ENCODE measurements at places on chromosomes 4 and X.

GRCh38 chrX:52819788-52820187 lies 8.7 kb downstream of the XAGE5 start:
- no peak for DNase-seq

DNA sequence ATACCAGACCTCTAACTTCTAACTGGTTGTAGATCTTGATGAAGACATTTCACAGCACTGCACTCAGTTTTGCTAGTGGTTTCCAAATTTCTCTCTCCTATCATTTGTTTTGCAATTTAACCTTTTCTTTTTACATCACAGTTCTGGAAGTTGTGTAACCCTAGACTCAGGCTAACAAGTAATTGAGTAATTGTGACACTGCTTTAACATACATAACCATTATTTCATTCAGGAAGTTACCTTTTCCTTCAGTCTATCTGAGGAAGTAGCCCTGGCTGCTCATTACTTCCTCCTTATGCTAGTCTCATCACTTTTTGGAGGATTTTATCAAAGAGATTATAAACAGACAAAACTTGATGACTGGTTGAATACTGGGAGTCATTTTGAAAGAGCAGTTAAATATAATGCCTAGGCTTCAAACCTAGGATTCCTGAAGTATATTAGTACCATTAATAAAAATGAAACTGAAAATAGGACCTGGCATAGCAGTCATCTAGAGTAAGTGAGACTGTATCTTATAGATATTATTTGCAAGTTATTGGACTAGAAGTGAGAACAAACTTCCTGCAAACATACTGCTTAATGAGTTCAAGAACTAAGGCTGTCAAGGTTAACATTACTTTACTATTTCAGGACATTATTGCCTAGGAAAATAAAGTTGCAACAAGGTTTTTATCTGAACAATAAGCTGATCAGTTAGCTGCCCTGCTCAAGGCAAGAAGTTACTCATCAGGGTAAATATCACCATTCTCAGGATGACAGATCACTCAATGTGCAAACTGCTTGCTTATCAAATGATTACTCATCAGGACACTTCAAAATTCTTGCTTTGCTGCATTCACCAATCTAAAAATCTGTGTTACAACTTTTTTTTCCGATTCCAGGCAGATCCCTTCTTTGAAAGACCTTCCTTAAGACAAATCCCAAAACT lies 25.6 kb upstream of the TEX13C start:
- no peak for DNase-seq

GRCh38 chrX:134369576-134369975 lies 90.4 kb upstream of the HPRT1 start:
- no peak for DNase-seq

GRCh38 chr4:3483471-3483921 lies 20.4 kb downstream of the DOK7 start:
- no peak for DNase-seq

GRCh38 chrX:48035891-48036290 lies 29.1 kb downstream of the SPACA5 start:
- no peak for DNase-seq

GRCh38 chr4:188400451-188400850 lies 261.2 kb downstream of the TRIML1 start:
- DNase-seq = no peak

Data from activated CD4-positive, alpha-beta T cell treated with anti-CD3 and anti-CD28 coated beads, Interleukin-2, amount 50 U/mL, for 24 hours (primary cell).